Activated gamma-delta T cell (primary cell): ENCODE measurements at places on chromosomes 2 and 18.

DNA sequence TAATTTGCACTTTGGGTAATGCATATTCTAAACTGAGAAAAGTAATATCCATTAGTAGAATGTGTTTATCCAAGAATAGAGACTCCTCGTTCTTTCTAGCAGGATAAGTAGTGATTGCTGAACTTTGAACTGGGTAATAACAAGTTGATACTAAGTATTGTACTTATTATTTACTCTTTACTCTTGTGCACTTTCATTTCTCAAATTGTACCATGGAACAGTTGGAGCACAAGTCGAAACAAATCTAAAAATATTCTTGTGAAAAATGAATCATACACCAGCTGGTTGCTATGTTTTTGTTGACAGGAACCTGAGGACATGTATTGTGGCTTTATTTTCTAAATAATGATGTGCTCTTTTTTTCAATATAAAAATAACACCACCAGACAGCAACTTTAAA, 111.9 kb downstream of the RGPD3 start:
- no peak for DNase-seq

DNA sequence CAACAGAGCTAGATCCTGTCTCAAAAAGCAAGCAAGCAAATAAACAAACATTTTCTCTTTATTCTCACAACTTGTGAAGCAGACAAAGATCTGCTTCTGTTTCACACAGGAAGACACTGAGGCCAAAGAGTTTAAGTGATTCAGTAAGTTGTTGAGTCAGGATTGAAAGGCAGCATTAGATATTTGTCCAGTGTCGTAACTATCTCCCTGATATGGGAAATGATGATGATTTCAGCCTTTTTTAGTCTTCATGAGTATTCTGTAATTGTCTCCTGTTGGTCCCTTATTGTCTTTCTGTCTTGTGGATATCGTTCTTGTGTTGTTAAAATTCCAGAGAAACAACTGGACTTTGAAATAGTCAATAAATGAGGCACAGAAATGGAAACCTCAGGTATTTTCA, 59.6 kb downstream of the GATA6 start:
- DNase-seq: no peak

DNA sequence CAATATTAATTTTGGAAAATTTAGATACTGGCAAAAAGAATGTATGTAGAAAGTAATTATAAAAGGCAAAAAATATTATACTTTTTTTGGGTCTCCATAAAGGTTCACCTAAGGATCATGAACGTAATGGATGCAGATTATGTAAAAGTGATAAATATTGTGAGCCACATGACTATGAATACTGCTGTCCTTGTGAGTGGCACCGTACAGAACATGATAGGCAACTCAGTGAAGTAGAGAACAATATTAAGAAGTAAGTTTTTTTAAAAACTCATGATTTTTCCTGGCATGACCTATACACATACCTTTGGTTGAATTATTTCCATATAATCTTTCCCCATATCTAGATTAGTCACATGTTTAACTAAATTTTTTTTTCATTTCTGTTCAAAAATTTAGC, 18.6 kb downstream of the GEN1 start:
- no peak for DNase-seq

- DNase-seq: no peak
Observed at GRCh38 chr2:237520290-237520689, 33.2 kb downstream of the MLPH start.

GRCh38 chr2:23707096-23707495, 219.8 kb downstream of the ATAD2B start:
- no peak for DNase-seq

DNA sequence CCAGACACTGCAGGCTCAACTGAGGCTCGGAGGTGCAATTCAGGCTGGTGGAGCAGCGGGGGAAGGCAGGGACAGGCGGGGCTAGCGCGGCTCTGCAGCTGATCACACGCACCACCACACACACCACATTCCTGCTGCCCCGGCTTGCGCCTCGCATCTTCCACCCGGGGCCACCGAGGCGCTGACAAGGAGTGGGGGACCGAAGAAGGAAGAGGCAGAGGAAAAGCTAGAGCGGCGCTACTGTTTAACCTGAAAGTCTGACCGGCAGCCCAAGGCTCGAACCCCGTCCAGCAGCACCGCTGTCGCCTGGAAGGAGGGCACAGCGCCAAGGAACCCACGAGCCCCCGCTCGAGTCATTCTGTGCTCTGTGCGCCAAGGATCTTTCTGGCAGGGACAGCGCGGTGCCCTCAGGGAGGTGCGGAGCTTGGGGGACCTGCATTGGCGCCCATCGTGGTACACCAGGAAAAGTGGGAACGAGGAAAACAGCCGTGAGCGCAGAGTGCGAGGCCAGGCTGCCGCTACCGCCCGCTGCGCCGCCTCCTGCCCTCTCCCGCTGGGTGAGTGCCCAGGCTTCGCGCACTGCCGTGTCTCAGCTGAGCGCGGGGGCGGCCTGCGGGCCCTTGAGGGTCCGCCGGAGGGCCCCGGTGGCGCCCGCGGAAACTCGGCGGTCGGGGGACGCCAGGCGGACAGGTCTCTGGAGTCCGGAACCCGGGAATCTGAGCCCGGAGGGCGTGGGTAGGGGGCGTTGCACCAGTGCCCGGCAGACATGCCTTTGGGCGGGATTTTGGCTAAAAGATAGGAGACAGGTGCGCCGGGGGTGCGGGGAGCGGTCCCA, 860 bp upstream of the KCNJ3 start:
- DNase-seq: no peak

DNA sequence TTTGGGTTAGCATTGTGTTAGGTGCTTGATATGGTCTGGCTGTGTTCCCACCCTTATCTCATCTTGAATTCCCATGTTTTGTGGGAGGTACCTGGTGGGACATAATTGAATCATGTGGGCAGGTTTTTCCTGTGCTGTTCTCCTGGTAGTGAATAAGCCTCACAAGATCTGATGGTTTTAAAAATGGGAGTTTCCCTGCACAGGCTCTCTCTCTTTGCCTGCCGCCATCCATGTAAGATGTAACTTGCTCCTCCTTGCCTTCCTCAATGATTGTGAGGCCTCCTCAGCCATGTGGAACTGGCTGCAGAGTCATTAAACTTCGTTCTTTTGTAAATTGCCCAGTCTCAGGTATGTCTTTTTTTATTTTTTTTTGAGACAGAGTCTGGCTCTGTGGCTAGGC, 2.8 kb downstream of the MSH2 start:
- DNase-seq: no peak

- DNase-seq: no peak
Observed at GRCh38 chr18:36085195-36085594, 17.8 kb upstream of the RPRD1A start.

GRCh38 chr18:36862182-36862581, 33.3 kb downstream of the KIAA1328 start:
- no peak for DNase-seq

- DNase-seq: no peak
Observed at GRCh38 chr18:7666195-7666776, 99.2 kb downstream of the PTPRM start.

- no peak for DNase-seq
Observed at GRCh38 chr2:207137596-207138337, 28.0 kb downstream of the KLF7 start.
